A673 (cell line): ENCODE measurements at places on chromosomes 3 and 15. TPM values are rescaled to one million over a fixed set of nuclear protein-coding genes. Genes with fewer than 3 reads are reported as not detected.

- no peak for DNase-seq
Measured at GRCh38 chr3:56868706-56869105, 67.0 kb upstream of the ARHGEF3 start.

DNA sequence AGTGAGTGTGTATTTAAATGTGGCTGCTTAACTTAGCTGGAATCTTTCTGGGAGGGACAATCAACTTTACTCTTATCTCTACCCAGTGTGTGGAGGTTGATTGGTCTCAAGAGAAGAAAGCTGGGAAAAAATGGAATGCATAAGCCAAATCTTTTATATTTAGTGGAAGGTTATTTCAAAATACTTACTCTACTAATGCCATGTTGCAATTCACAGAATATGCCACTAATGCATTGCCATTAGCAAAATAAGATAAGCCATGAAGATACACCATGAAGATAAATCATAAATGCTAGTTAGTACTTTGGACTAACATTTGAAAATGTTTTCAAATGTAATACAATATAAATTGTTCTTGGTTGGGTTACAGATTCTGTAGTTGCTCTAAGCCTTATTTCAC is 155.1 kb upstream of the LRRFIP2 start:
- DNase-seq = no peak

GRCh38 chr15:91521996-91522395 is 331.5 kb upstream of the SLCO3A1 start:
- DNase-seq = no peak

GRCh38 chr3:98994128-98994762 is 92.8 kb upstream of the DCBLD2 start:
- DNase-seq = peak; percentile 71

GRCh38 chr3:159200176-159200575 is 398.3 kb downstream of the MFSD1 start:
- no peak for DNase-seq

DNA sequence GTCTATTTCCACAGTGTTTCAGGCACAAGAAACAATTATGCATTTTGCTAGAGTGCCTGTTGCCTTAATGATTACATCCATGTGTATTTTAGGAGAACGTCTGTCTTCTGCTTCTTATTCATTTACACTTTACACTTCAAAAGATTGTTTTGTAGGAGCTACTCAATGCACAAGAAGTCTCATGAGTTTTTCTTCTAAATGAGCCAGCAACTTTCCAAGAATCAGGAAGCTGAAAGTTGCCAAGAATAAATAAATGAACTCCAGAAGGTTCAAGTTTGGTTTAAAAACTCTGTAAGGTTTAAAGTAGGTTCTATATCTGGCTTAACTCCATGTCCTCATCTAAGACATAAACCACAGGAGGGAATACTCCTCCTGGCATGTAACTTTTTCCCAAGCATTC is 103.8 kb upstream of the ADPGK start:
- DNase-seq = no peak

TUSC7 gene
- not detected in 2 replicates for total RNA-seq
